ENCODE measurements at places on chromosomes 11 and 22.

DNA sequence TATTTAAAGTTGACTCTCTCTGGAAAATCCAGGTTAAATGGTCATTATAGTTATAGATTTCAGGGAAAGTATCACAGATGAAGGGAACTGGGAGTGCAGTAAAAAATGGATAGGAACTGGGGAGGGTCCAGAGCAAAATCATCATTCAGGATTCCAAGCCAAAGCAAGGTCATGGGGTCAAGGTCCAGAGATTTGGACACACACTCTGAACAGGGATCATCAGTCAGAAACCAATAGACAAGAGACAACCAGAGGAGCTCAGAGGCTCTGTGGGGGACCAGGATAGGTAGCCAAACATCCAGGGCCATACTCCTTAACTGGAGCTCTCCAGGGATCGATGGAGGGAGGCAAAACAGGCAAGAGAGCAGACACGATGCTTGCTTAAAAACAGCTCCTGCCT lies 27.3 kb upstream of the PSMA1 start:
- no peak for DNase-seq

DNA sequence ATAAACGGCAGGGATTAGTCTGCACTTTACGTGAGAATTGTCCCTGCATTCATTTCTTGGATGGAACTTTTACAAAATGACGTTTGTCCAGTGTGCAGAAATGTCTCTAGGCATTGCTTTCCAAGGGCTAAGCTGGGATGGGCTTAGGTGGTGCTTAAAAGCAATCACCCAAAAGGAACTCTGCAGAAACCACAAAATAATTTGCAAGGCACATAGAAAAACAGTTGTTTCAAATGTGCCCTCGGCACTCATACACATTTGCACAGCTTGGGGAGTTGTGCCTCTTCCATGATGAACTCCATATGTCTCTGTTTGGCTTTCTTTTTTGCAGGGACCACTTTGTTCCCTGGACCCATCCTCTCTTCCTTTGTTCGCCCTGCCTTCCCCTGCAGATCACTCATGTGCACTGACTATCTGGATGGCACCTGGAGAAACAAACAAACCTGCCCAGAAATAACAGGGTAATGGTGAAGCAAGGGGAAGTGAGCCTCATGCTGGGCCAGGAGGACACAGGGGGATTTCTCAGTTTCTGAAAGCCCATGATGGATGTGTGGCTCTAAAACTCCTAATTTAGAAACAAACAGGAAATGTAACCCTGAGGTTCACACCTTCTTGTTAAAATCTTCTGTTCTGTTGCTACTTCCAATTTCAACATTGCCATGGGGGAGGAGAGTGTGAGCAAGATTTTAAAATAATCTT lies 150.2 kb downstream of the SNX19 start:
- no peak for DNase-seq

GRCh38 chr11:126704096-126704495 lies 296.5 kb downstream of the KIRREL3 start:
- DNase-seq: no peak

GRCh38 chr11:93525601-93526345 lies 17.4 kb downstream of the SMCO4 start:
- no peak for DNase-seq

- no peak for DNase-seq
Measured at GRCh38 chr11:85758480-85759039, 52.4 kb downstream of the SYTL2 start.

DNA sequence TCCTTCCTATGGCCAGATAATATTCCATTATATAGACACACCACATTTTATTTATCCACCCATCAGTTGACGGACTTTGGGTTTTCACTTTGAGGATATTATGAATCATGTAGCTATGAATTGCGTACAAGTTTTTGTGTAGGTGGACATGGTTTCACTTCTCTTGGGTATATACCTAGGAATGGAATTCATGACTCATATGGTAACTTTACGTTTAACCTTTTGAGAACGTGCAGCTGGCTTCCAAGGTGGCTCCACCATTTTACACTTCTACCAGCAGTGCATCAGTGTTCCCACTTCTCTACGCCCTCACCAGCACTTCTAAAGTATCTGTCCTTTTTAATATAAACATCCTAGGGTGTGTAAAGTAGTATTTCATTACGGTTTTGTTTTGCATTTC lies 112.0 kb downstream of the PLEKHA7 start:
- DNase-seq: no peak

- DNase-seq: no peak
Measured at GRCh38 chr11:69131121-69131566, 24.6 kb upstream of the SMIM38 start.

DNA sequence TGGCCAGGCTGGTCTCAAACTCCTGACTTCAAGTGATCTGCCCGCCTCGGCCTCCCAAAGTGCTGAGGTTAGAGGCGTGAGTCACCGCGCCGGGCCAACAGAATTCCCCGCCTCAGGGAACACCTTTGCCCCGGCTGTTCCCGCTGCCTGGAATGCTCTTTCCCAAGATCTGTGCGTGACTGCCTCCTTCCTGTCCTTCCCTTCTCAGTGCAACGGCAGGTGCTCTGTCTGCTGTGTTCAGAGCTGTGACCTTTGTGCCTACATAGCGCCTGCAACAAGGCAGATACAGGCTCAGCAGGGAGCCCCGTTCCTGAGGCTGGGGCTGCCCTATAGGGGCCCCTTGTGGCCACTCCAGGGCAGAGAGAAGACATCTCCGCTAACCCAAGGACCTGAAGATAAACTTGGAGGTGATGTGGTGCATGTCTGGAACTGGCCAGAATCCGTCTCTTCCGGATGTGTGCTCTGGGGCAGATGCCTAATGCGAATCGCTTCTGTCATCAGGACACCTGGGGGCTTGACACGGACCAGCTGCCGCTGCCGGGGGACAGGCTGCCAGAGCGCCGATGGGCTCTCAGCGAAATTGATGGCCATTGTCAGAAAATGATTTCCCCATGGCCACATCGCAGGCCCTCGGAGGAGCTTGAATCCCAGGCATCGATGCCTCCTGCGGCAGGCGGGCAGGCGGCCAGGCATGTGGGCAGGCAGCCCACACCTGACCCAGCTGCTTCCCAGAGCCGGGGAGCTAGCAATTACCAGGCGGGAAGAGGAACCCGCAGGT lies 43.5 kb upstream of the TCF20 start:
- peak; percentile 51 for DNase-seq

- DNase-seq: no peak
Measured at GRCh38 chr11:75398906-75399305, 412 bp upstream of the RPS3 start.

GRCh38 chr22:41969110-41969646 lies at the start of gene SEPTIN3:
Gene SEPTIN3 (plus strand): TSS chr22:41969443. CDS start chr22:41971493, 2,050 bp downstream.
- DNase-seq: no peak

DNA sequence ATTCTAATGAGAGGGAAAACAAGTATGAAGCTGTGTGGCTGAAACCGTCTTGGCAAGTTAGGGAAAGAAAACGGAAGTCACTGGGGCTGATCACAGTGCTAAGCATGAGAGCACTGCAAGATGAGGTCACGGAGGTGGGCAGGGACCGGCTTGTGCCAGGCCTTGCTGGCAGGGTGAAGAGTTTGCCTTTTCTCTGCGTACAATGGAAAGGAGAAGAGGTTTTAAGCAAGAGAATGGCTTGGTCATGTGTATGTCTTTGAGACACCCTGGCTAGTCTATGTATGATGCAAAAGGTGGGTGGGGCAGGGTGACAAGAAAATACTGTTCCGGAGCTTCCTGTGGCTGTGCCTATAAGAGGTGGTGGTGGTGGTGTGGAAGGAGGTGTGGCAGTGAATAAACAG lies 567.9 kb downstream of the NTM start:
- DNase-seq: no peak

- no peak for DNase-seq
Measured at GRCh38 chr11:26958702-26959049, 35.2 kb upstream of the FIBIN start.

GRCh38 chr11:77876045-77876444 lies 55.1 kb downstream of the AAMDC start:
- DNase-seq: no peak

DNA sequence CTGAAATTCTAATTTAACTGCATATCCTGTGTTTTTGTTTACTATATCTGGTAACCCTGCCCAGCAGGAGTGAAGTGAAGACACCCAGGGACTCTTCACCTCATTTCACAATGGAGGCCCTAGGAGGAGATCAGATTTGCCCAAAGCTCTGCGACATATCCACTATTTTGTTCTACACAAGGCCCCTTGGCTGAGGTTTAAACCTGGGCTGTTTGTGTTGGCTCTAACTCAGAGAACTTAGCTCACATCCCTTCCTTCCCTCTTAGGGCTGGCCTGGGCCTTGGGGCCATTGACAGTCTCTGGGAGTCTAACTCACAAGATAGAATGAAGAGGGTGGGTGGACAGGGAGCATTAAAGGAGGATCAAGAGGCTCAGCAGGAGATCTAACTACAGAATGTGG lies 8.2 kb upstream of the PLA2G3 start:
- no peak for DNase-seq

DNA sequence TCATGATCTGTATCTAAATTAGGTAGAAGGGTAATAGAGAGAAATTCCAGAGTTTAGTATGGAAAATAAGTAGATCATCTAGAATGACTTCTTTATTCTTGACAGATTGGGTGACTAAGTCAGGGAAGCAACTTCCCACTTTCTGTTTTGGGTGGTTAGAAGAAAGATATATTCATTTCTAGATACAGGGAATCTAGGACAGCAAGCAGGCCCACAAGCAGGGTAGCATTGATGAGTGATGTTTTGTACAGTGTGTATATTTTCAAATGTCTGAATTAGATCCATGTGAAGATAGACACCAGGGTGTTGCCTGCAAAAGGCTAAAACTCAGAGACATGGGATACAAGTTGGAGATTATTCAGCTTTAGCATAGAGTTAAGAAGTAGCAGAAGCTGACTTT lies 674.4 kb downstream of the CNTN5 start:
- DNase-seq: no peak

DNA sequence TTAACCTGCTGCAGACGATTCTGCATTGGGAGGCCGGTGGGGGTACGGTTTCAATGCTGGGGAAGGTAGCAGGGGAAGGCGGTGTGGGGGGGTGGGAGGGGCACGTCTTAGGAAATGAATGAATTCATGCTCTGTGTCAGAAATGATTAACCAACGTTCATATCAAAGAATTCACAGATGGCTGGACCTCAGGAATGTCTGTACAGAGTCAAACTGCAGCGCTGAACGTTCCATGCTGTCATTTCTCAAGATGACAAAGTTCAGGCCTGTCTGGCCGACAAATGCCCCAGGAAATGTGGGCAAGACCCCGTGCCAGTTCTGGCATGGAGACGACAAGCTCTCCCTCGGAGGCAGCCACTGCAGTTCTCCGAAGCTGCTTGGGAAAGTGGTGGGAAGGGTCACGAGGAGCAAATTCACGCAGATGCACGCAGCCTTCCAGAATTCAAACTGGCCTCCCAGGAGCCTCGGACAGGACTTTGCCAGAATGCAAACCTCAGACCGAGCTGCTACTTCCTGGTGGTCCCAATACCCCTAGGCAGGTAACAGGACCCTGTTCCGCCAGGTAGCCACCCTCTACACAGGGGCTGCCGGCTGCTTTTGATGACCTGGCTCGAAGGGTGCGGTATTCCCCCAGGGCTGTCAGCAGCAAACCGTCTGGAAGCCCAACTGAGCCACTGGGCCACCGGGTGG lies 81.5 kb downstream of the TRMU start:
- DNase-seq: no peak

- no peak for DNase-seq
Measured at GRCh38 chr11:94272738-94273313, 31.6 kb upstream of the IZUMO1R start.

- DNase-seq: no peak
Measured at GRCh38 chr11:46832511-46833214, 13.4 kb downstream of the CKAP5 start.

DNA sequence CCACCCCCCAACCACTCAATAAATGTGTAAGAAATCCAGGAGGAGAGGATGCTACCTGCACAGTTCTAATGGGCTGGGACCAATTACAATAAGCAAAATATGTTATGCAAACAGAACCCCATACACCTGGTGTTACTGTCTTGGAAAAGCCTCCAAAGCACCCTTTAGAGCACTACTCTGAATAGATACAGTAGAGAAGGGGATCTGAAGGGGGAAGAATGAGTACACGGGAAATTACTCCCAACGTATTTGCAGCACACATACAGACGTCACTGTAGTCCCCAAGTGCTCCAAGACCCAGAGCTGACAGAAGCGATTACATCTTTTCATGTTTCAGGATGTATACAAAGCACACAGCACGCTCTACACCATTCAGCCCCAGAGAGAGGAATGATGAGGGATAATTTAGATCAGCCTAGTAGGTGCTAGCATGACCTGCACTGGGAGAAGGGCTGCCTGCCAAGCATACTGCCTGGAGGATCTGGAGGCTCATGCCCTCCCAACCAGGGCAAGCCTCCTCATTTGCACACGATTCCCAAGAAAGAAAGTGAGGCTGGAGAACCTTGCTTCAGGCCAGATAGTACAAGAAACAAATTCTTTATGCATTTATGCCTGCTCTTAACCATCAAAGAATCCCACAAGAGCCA lies 63.8 kb downstream of the AMBRA1 start:
- DNase-seq: no peak

GRCh38 chr22:48259991-48260670 lies 1497.7 kb downstream of the TBC1D22A start:
- DNase-seq: no peak

GRCh38 chr11:116353589-116353988 lies 419.2 kb downstream of the BUD13 start:
- DNase-seq: no peak

GRCh38 chr11:64553554-64554201 lies 37.3 kb upstream of the SLC22A12 start:
- DNase-seq: no peak

DNA sequence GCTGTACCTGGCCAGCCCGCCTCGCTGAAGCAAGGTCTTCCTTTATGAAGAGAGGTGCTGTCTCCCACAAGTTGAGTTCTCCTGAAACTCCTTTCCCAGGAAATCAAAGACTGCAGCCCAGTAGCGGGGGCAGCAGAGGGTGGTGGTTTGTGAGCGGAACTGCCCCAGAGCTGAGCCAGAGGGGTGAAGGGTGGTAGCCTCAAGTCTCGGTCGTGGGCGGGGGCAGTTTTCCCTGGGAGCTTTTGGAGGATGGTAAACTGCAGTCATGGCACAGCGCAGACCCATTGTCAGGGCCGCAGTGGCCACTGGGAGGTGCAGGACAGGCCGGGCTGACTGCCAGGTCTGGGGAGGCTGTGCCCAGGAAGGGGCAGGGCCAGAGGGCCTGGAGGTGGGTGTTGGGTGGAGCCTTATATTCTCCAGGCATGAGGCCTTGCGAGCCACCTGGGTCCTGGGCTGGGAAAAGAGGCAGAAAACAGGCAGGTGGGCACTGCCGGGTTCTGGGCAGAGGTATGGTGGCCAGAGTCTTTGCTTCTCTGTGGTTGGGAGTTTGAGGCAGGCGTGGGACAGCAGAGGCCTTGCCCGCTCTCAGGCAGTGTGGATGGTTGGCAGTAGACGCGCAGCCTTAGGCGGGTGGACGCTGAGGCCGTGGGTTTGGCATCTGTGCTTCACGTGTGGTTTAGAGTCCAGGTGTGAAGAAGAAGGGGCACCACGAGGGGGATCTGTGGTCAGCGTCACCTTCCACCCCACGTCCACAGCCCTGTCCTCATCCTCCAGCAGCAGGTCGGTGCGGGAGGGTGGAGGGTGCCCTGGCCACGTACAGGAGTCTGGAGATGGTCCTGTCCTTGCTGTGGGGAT lies 1176.4 kb downstream of the BRD1 start:
- no peak for DNase-seq
